Omental fat pad (tissue), 4 donors: ENCODE measurements at places on chromosomes 12 and 14. TPM values are rescaled to one million over a fixed set of nuclear protein-coding genes. Genes with fewer than 3 reads are reported as not detected.

DNA sequence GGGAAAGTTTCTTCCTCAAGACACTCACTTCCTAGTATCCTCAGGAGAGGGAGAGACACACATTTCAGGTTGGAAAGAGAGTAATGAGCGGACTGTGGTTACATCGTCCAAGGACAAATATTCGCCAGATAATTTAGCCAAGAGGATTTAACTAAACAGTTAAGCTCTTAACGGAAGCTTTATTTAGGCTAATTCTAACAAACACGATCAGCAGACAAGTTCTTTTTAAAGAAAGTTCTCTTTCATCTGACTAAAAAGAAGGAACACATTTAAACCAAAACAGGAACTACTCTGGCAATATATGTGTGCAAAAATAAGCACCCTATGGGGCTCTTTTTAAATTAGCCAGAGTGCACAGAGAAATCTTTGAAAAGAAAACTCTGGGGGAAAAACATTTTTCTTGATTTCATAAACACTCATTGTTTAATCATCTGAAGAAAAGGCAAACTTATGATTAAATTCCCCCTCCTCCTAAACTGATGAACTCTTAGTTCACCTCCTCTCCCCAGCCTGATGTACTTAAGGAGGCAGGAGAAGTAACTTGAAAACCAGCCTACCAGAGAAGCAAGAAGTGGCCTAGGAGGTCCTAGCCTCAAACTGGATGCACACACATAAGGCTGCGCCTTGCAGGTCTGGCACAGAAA is 13.3 kb upstream of the BTG1 start:
- DNase-seq = no peak

DNA sequence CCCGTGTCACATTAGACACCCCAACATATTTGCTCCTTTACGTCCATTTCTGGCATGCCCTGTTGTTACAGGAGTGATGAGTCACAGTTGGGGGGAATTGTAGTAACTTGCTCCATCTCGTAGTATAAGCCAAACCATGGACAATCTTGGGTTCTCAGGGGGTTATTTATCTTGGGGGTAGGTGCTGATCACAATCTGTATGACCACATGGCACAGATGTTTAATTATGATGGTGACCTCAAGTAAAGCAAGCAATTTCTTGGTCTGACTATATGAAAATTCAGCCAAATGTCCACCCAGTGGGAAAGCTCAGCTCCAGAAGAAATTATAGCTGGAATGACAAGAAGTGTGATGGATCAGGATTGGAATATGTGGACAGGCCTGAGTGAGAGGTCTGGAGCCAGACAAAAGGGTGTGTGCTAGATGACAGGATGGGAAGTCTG is 32.1 kb upstream of the STON2 start:
- no peak for DNase-seq

DNA sequence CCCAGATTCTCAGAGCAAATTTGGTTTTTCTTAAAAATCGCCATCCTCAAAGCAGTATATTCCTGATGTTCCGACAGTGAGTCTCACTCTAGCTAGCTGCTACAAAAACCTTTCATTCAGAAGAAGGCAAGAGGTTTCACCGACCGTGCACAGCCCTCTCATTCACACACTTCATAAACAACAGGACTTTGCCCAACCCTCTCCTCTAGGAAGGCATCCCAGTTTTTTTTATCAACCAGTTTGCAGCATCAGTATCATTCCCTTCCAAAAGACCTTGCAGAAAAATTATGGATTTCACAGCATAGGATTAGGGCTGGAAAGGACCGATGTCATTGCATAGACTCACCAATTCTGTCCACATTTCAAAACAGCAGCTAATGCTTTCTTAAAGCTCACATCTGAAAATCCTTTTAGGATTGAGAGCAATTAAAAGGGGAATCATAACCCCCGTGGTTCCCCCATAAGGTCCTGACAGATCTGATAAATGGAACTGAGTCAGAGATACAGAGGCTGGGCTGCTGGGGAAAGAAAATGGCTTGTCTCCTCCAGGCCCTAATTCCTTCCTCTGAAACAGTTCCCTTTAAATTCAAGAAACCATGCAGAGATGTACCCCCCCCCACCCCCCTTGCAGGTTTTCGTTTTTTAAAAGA is 597 bp downstream of the SVOP start:
- no peak for DNase-seq

- DNase-seq = no peak
Observed at GRCh38 chr12:111434680-111435338, 29.1 kb downstream of the SH2B3 start.

GPR84 gene
- 1.0 TPM for total RNA-seq

- no peak for DNase-seq
Observed at GRCh38 chr12:22821985-22822384, 197.0 kb downstream of the ETNK1 start.

GRCh38 chr14:104244221-104245011 is 106.0 kb downstream of the KIF26A start:
- no peak for DNase-seq

DNA sequence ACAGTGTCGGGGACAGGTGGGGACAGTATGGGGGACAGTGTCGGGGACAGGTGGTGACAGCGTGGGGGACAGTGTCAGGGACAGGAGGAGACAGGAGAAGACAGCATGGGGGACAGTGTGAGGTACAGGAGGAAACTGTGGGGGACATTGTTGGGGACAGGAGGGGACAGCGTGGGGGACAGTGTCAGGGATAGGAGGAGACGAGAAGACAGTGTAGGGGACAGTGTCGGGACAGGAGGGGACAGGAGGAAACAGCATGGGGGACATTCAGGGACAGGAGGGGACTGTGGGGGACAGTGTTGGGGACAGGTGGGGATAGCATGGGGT is 139.5 kb downstream of the TMEM121 start:
- no peak for DNase-seq

DNA sequence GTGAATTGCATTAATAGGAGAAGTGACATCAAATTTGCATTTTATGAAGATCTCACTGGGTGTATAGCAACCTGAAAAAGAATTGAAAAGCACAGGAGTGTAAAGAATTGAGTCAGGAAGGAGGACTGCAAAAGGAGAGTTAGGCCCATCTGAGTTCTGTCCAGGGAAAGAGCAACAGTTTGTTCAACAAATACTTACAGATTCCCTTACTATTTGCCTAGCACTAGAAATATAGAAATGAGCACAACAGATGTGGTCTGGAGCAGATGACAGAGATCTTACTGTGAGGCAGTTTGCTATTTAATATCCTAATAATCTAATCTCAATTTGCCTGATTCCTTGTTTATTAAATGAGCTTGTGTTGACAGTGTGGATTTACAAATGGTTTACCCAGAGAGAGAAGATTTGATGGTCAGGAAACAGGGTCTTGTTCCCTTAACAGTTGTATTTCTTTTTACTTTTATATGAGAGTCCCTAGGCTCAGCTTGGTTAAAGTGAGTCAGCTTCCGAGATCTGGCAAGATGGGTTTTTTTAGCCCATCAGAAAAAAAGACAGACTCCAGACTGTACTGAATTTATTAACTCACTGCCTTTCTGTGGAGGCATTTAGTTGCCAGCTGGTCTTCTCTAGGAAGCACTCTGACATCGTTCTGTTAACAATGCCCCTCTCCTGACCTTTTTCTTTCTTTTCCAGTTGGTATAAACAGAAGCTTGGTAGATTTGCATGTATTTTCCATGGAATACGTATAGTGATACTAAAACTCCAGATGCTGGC is 229.7 kb downstream of the TTC6 start:
- no peak for DNase-seq

DNA sequence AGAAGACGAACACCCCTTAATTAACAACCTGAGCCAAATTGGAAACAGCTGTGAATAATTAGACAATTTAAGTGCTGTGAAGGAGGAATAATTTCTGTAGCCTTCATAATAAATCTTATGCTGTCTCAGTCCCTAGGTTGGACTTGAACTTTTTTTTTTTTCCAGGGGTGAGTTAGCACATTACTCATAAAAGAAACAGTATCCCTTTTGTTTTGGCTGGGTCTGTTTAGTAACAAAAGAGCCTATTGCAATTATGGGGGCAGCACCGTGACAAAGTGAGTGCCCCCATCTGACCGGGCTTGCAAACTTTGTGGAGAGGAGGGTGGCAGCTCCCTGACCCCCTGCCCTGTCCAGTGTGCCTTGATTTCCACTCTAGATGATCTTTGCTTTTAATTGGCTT is 167.4 kb downstream of the DICER1 start:
- DNase-seq = no peak

LYZ gene
- total RNA-seq = 123 TPM

GRCh38 chr14:35297706-35298105 is 5.5 kb downstream of the PSMA6 start:
- no peak for DNase-seq

MYF6 gene
- total RNA-seq = 0.37 TPM

- no peak for DNase-seq
Observed at GRCh38 chr12:52613384-52614030, 4.9 kb downstream of the KRT73 start.

- DNase-seq = no peak
Observed at GRCh38 chr12:37548266-37548805, 768.2 kb upstream of the ALG10B start.

- no peak for DNase-seq
Observed at GRCh38 chr14:99971941-99972747, 93.1 kb upstream of the EVL start.

ANG gene
- total RNA-seq = 24.4 TPM

DNA sequence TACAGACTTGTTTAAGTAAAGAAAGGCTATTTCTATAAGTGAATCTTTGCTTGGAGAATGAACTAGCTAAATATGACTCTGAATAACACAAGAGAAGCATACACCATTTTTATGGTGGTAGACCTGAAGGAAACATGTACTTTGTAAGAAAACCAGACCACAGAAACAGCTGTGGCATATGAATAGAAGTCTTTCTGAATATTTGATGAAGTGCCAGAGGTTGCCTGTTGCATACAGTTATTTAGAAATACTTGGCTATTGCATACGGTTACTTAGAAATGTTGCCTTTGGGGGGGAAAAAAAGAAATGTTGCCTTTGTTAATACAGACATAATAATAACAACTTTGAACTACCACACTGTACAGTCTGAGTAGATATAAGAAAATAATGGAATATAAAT is 16.8 kb upstream of the LEMD3 start:
- no peak for DNase-seq

- no peak for DNase-seq
Observed at GRCh38 chr14:98909251-98909944, 362.6 kb downstream of the BCL11B start.

SERPINA10 gene
- total RNA-seq = not detected

GUCY2C gene
- total RNA-seq = not detected

STYK1 gene
- 0.56 TPM for total RNA-seq

KLRG1 gene
- 3.2 TPM for total RNA-seq

POTEG gene
- not detected for total RNA-seq

AMDHD1 gene
- total RNA-seq = 1.1 TPM

DNA sequence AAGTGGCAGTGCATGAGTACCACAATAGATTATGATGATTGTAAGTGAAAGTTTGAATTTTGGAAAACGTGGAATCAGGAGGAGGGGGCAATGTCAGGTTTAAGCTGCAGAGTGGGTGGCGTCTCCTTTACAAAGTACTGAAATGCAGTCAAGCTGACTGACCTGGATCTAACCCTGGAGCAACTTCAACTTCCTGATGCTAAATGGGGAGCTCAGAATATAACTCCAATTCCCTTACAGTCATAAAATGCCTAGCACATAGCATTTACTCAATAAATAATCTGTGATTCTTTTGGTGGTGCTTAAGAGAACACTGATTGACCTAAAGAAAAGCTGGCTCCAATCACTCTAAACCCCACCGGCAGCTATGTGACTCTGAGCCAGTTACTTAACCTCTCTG is 38.5 kb downstream of the CCDC60 start:
- no peak for DNase-seq

DNA sequence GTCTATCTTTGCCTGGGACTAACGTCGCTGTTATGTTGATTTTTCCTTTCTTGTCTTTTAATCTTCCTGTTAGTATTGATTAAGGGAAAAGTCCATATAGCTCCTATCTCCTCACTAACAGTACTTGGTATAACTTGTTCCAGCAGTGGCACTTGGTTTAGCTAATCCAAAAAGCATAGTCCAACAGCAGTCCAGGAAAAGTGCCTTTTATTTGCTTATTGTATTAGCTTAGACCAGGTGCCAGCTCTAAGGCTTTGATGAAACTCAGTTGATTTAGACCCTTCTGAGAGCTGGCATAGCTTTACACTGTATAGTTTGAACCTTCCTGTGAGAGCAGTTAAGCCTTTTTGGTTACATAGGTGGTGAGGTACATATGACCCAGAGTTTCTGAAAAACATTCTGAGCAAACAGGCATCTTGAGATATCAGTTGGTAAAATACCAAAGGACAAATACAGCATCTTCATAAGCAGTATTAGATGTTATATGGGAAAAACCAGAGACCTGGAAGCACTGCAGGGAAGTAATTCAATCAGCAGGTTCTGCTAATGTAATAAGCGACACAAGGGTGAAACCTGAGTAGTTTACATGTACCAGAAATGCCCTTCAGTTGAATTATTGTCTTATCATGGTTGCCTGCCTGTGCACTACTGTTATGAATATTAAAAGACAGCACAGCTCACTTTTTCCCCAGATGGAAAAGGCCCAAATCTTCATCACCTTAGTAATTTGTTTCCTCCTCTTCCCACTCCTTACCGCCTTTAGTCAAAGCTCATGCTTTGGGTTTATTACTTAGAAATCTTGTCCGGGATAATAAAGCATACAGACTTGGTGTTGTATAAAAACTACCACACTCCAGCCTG is 13.0 kb downstream of the PELI2 start:
- no peak for DNase-seq

DNA sequence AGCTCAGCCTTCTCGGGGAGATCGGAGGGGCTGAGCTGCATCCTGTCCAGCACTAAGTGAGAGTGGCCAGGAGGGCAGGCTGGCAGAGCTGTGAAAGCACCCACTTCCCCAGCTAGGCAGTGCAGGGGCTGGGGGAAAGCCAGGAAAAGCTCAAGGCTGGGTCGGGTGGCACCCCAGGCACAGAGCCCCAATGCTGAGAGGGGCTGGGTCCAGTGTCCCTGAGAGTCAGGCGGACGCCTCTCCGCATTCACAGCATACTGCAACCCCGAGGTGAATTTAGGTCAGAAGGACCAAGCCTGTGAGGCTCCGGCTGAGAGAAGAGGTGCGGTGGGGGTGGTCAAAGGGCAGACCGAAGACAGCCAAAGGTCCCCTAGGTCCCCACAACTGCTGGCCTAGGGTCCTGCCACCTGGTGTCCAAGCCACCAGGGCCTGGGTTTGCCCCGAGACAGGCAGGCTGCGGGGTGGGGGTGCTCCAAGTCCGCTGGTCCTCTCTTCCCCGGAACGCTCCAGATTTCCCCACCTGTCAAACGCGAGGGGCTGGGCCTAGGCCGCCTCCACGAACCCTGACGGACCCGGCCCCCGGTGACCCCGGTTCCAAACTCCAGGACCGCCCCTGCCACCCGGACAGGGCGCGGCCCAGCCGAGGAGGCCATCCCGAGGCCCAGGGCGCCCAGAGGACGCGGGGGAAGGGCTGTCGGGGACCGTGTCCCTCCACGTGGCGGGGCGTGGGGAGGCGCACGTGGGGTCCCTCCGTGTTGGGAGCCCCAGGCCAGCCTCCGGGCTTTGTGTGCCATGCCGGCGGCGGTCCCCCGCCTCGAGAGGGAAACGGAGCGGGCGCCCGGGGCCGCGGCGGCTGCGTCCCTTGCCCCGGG is 527 bp downstream of the CAMKK2 start:
- DNase-seq = no peak

GYS2 gene
- total RNA-seq = 0.13 TPM

GRCh38 chr12:14410841-14411569 is 45.5 kb downstream of the ATF7IP start:
- no peak for DNase-seq

FIGNL2 gene
- total RNA-seq = 0.63 TPM

SBNO1 gene
- 20.5 TPM for total RNA-seq

CISTR gene
- not detected for total RNA-seq

C14orf180 gene
- total RNA-seq = 34.8 TPM
